ENCODE measurements at places on chromosomes 11 and 22.

GRCh38 chr11:83760932-83761331 is 474.8 kb upstream of the CCDC90B start:
- no peak for DNase-seq

GRCh38 chr22:43118024-43118849 is 7.7 kb downstream of the BIK start:
- no peak for DNase-seq

DNA sequence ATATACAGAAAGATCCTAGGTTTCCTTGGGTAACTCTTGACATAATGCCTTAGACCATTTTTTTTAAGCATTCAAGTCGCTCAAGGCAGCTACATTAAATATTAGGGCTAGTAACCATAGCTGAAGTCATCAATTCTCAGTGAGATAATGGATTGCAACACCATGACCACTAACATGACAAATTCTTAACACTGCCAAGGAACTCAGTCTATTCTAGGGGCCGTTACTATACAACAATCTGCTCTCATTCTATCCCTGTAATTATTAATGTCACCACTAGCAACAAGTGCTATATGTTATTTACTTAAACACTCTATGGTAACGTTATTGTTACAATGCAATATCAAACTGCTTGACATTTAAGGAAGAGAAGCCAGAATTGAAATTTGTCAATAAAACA is 3.2 kb upstream of the STK33 start:
- DNase-seq, result no peak

DNA sequence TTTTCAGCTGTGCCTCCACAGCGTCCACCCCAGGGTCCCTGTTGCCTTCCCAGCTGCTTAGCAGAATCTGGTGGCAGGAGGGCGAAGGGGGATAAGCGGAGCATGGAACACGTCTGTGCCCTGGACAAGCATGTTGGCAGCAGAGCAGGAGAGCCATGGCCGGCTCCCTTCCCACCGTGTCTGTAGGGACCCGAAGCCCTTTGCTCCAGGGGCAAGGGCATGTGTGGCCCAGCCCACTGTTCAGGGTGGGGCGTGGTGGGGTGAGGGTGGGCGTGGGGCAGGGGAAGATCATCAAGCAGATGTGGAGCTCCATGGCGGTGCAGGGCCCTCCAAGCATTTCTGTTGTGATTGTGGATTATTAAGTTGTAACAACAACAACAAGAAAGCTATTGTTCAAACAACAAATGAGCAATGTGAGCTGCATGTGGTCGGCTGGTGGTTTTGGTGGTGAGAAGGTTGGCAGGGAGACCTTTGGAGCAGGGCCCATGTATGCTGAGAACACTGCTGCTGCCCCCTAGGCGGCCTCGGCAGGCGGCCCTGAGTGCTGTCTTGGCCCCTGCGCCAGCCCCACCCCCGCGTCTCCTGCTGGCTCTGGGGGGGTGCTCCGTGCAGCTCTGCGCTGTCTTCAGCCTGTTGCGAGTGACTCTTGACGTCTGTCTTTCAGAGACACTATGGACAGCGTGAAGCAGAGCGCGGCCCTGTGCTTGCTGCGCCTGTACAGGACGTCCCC is 50.9 kb downstream of the AP2A2 start:
- DNase-seq, result no peak

GRCh38 chr11:66478729-66479393 is 1.4 kb upstream of the DPP3 start:
- DNase-seq, result no peak

- DNase-seq, result no peak
Observed at GRCh38 chr11:34175284-34176019, 70.0 kb downstream of the NAT10 start.

- DNase-seq, result no peak
Observed at GRCh38 chr11:69934861-69935494, 115.8 kb upstream of the FGF3 start.

DNA sequence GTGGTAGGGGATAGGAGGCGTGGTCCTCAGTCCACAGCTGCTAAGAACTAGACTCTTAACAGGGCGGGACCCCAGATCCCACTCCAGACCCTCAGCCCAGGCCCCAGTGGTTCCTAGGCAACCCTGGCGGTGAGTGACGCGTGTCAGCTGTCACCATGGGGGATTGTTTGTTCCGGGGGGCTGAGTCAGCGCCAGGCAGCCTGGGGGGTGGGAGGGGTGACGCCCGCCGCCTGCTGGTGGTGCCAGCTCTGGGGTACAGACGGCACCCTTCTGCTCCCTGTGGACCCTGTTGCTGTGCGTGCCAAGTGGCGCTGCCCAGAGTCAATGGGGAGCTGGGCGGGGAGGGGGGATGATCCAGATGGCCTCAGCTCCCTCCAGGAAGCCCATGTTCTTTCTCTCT is 2.5 kb downstream of the CNIH2 start:
- no peak for DNase-seq

- no peak for DNase-seq
Observed at GRCh38 chr11:133654630-133655212, 122.4 kb upstream of the OPCML start.

GRCh38 chr11:93952082-93952780 is 68.9 kb upstream of the HEPHL1 start:
- DNase-seq, result no peak

Measured in activated T-helper 1 cell treated with Interleukin-2 at 50 U/mL for 16 hours (primary cell).